ENCODE measurements at places on chromosomes 5 and 9.

- DNase-seq: no peak
These were observed 49.2 kb upstream of the RPL26L1 start for GRCh38 chr5:172909931-172910502.

DNA sequence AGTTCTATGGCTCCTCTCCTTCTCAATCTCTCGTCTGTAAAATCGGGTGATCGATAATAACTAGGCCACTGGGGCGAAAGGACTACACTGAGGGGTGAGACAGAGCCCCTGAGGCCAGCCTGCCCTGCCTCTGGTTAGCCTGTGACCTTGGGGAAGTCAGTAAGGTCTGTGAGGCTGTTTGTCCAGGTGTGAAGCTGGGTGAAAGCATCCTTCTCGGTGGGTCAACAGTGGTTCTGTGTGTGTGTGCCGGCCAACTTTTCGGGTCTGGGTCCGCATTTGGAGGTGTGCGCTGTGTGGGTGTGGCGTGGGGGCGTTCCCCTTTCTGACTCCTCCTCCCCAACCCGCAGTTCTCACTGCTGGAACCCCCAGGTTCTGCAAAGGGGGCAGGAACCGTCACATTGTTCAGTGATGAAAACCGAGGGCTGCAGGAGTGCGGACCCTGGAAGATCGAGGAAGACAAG lies 5.0 kb upstream of the RNF44 start:
- no peak for DNase-seq

DNA sequence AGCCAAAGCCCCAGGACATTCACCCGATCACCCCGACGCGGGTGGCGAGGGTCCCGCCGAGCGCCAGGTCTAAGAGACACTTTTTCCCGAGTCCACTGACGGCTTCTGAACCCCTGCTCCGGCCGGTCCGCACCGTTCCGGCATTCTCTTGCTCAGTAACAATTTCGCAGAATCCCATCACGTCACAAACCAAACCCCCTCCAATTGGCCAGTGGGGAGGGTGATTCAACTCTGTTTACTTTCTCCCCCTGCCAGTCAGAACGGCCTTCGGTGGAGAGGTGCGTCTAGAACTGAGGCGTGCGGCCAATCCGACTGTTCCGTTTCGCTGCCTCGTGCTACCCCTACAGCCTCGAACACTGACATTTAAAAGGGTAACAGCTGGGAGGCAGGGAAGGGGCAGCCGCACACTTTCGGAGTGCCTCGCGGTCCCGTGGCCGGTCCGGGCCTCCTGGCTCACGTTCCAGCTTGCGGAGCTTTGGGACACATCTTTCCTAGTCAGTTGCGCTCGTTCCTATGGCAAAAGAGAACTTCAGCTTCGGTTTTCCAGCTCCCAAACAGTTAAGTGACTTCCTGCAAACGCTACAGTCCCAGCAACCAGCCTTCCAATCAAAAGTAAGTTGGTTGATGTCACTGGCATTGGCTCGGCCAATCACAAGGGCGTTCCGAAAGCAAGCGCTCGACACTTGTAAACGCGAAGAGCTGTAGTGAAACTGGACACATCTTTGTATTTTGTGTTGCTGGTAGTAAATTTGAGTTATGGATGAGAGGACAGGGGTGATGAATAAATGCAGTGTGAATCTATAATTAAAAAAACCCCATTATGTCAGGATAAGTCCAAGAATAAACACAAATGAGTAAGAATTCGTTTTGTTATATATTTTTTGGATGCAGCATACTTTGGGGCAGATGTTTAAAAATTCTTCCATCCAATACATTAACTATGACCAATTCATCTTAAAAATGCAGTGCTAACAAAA lies at the start of gene KLF9:
TSS of gene KLF9 (minus strand) at position 859 of the 977 bp plus-strand sequence. CDS start 1,294 bp downstream, outside the sequence.
- DNase-seq: peak; percentile 93

DNA sequence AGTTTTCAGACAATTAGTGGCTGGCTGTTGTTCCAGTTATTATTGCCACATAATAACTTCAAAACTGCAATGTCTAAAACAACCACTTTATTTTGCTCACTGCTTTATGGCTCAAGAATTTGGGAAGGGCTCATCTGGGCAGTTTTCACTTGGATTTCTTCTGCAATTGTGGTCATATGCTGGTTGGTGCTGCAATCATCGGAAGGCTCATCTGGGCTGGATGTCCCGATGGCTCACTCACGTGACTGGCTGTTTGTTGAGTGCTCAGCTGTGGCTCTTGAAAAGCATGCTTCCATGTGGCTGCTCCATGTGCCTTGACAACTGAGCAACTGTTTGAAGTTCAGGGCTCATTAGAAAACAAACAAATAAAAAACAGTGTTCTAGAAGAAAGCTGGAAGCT lies 1032.5 kb downstream of the DTWD2 start:
- no peak for DNase-seq

DNA sequence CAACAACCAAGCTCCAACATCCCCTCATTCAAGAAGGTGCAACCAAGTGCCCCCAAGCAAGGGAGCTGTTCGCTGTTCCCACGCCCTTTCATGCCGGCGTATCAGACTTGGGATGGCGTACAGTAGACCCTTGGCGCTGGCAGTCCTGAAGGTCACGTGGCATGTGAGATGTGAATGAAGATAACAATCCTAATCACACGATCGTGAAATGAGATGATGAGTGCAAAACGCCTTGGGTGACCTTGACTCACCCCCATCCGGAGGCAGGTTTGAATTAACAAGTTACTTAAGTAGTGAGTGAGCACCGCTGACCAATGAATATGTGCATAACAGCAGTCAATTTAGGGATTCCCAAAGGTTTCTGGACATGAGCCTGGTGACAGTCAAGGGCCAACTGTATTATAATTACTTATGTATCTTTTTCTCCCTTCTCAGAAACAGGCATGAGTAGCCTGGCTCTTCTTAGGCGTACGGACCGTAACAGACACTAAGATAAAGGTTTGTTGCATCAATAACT lies 150.2 kb downstream of the TTLL11 start:
- DNase-seq: no peak

DNA sequence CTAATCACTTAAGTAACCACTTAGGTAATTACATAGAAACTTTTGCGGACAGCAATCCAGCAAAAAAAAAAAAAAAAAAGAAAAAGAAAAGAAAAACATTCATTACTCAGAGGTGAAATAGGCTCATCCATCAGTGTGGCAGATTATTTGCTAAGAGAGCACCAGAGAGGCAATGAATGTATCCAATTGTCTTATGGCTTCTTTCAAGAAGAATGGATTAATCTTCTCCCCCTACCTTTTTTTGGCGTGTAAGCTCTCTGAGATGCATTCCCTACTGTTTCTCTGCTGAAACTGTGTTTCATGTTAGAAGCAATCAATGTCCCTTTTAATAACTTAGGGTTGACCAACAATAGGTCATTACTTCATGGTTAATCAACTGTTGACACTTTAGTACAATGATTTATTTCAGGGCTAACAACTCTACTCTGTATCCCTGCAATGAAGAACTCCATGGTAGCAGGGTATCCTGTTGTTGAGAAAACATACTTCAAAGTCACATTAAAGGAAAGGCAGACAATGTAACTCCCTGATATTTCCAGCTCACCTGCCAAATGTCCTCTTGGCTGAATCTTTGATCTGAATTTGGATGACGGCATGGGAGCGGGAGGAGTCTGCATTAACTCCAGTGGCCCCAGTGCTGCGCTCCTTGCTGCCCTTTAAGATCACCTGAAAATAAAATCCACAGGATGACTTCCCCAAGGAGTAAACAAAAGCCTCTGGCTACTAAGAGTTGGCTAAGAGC lies 57.6 kb downstream of the KIF24 start:
- DNase-seq: no peak

DNA sequence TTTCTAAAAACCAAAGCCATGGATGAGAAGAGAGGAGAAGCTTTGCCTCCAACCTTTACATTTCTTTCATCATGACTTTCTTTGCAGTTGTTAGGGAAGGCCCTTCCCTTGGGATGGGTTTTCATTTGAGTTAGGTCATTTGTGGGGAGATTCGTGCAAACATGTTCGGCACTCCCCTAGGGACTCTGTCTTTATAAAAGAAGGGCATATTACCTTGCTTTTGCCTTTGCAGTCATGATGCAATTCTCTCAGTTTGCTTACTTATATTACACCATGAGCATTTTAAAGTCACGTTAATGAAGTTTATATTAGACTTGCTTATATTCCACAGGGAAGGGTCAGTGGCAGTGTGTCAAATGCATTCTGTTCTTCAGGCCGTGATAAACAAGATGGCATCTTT lies 289.3 kb upstream of the WWC1 start:
- no peak for DNase-seq

GRCh38 chr9:91771027-91771426 lies 179.0 kb downstream of the ROR2 start:
- DNase-seq: peak; percentile 73

GRCh38 chr9:110148384-110148783 lies 59.6 kb downstream of the C9orf152 start:
- DNase-seq: no peak

DNA sequence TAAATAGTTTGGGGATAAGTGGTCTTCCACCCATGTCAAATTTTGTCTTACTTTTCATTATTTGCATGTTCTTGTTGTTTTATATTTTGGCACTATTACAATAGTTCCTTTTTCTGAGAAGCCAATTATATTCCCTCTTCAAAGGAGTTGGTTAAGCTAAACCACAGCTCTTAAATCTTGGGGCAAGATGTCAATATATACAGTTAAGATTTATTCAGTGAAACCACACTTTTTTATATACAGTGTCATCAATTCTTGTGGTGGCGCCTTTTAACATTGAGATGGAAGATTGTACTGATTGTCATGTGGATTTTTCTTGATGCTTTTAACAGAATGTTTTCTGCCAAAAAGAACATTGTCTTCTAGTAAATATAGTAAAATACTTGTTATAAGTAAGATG lies 104.1 kb downstream of the MTREX start:
- no peak for DNase-seq

DNA sequence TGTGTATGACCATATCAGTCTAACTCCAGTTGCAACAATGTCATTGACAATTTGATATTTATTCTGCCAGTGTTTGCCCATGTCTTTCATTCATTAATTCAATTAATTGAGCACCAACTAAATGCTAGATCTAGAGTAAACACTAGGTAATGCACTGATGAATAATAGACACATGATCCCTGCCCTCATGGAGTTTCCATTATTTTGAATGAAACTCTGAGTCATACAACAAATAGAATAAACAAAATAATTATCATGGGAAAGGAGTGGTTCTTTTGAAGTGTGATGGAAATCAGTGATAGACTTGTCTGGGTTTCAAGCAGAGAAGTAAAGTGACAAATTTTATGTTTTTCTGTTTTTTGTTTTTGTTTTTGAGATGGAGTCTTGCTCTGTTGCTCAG lies 4.6 kb downstream of the ARHGEF37 start:
- DNase-seq: no peak

GRCh38 chr9:130450344-130451003 lies 5.7 kb downstream of the ASS1 start:
- DNase-seq: no peak

GRCh38 chr5:139212486-139212885 lies 14.3 kb upstream of the SIL1 start:
- DNase-seq: no peak

DNA sequence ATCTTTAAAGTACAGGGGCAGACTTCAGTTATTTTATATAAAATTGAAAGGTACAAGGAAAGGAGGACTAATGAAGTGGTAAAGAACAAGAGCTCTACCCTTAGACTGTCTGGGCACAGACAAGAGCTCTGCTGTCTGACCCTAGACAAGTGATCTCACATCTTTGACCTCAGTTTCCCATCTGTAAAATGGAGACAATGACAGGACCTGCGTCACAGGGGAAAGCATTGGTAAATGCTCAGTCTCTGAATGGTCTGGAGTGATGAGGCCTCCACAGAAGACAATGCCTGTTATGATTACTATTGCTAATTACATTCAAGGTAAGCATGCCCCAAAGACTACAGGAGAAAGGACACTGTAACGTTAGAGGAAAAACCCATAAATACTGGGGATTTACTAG lies 37.5 kb downstream of the ANKH start:
- no peak for DNase-seq

- DNase-seq: no peak
These were observed 28.8 kb upstream of the PCDHB1 start for GRCh38 chr5:141022384-141022783.

DNA sequence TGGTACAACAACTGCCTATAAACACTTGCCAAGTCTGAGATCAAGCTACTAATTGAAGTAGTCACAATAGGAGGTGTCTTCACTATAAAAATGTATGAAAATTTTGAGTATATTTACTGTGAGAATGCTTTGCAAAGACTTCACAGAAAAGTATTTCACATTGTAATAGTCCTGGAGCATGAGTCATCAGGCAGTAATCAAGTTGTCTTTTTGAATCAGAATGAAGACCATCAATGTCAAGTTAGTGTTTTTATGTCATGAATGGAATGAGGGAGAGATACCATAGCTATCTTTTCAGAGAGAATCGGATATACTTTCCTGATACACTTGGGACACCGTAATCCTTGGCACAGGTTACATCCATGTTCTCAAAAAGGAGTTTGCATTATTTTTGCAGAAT lies 466.9 kb upstream of the ARRDC3 start:
- DNase-seq: no peak

- peak; percentile 25 for DNase-seq
These were observed 2.9 kb upstream of the PTGER4 start for GRCh38 chr5:40676613-40677343.

DNA sequence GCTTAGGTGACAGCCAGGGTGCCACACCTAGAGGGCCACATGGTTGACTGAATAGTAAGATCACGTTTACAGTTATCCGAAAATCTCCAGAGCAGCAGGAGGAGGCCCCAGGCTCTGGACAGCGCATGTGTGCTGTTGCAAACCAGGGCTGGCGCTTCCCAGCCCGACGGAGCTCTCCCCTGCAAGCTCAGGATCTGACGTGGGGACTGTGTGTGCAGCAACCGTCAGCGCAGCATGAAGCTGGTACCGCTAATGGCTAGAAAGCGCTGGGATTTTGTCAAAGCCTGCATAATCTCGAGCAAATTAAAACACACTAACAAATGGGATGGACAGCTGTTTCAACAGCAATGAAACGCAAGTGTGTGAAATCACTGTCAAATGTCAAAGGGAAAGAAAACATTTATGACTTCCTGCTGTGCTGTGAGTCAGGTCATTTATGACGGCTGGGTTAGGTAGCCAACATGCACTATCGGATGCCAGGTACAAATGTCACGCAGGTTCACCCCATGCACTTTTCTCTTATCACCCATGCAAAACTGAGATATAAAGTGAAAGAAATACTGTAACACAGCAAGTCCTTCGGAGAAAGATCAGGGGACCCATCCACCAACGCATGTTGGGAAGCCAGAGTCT lies 7.5 kb downstream of the SURF4 start:
- no peak for DNase-seq

GRCh38 chr5:125981016-125981415 lies 442.2 kb upstream of the GRAMD2B start:
- DNase-seq: no peak

DNA sequence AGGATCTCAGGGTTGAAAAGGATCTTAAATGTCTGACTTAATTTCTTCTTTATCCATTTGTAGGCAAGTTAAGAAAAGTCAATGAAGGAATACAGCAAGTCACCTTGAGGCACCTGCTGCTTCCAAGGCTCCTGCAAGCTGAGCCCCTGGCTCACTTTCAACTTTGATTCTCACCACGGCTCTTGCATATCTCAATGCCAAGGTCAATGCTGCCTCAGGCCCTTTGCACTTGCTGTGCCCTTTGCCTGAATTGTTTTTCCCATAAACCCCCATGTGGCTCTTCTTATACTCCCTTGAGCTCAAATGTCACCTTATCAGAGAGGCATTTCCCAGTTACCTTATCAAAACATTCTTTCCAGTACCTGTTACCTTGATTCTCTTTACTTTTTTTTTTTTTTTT lies 144.3 kb upstream of the RAPGEF1 start:
- DNase-seq: no peak

Measured in uterus (tissue), 4 donors.